ENCODE measurements at places on chromosomes 16 and 17.

DNA sequence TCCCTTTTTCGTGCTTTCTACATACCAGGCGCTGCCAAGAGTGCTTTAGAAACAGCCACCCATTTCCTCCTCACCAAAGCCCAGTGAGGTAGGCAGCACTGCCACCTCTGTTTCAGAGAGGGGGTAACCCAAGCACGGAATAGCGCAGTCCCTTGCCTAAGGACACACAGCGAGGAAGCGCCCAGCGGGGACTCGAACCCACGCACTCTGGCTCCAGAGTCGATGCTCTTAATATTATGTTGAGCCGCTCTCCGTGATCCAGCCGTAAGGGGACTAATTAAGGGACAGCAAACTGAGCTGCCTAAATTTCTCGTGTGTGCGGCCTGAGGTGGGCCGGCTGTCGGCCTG, 497 bp downstream of the CES1 start:
- no peak for DNase-seq

DNA sequence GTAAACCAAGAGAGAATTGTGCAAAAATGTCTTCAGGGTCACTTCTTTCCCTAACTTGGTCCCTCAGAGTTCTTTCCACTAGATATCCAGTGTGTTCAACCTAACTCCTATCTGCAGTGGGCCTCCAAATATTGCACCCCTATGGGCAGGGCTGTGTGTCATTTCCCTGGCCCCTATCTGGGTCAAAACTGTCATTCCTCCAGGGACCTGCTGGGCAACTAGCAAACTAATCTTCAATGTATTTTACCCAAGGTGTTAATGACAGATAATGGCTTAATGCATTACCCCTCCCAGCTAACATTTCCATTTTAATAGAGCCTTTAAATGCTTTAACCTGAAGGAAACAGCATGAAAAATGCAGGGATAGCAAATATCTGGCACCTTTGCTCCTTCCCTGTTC, 25.8 kb upstream of the SKAP1 start:
- DNase-seq, result no peak

- no peak for DNase-seq
These were observed 4.6 kb upstream of the KLHL36 start for GRCh38 chr16:84643674-84644073.

DNA sequence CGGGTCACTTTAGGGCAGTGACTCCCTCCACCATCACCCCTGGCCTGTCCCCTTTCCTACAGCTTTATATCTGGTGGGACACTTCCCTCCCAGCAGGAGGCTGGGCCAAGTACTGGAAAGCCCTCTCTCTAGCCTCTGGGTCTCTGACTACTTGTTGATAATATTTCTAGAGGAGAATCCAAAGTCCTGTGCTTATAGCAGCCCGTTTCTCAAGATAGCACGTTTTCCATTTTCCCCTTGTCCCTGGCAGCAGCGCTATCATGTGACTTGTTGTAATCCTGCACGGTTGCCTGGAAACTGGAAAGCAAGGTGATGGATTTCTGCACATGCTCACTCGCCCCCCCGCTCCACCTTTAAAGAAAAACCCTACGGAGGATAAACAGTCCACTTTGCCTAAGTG, 3.3 kb upstream of the AXIN2 start:
- DNase-seq, result peak; percentile 56

- DNase-seq, result no peak
These were observed 184.3 kb downstream of the XYLT1 start for GRCh38 chr16:17286443-17286842.

GRCh38 chr17:38943607-38944006, 18.2 kb downstream of the LASP1NB start:
- DNase-seq, result no peak

DNA sequence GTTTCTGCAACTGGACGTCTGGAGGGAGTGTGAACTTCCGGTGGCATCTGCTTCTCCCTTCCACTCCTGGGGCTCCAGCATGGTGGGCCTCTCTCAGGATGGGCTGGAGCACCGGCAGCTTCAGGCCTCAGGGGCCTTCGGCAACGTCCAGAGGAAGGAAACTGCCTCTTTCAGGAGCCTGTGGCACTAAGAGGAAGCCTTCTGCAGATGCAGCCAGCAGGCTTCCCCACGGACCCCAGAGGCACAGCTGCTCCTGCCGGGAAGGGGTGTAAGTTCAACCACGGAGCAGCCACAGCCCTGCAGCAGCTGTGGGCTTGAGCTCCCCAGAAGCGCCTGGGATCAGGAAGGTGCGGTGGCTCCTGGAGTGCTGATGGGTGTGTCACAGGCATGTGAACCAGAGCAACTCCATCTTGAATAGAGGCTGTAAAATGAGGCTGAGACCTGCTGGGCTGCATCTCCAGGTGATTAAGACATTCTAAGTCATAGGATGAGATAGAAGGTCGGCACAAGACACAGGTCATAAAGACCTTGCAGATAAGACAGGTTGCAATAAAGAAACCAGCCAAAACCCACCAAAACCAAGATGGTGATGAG, 50.8 kb upstream of the KLHDC4 start:
- no peak for DNase-seq

GRCh38 chr16:22727285-22728166, 86.4 kb upstream of the HS3ST2 start:
- no peak for DNase-seq
